ENCODE measurements at places on chromosomes 6 and 20.

DNA sequence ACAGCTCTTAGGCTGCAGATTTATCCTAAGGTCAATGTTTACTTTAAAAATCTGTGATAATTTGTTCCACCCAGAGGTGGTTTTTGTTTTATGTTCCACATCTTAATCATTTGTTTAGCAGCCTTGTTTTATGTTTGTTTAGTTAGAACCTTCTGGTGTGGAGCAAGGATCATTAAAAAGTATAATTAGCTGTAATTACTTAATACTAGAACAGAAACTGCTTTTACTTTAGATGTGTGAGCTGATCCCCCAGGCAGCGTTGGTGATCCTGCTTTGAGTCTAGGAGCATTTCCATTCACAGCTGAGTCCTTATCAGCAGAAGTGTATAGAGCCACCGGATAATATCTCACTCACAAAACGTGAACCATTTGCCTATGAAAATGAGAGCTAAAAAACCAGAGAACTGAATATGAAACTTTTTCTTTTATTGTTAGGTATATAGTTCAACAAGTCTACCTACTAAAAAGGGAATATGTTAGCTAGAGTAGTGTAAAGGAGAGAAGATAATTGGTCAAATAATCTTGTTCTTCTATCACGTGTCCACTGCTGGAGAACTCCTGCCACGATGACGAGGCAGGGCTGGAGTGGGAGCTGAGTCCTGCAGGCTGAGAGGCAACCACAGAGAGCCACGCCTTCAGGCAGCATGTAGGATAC lies 78.5 kb downstream of the TRMT11 start:
- DNase-seq, result no peak

GRCh38 chr20:42259389-42259788 lies 641.2 kb upstream of the CHD6 start:
- DNase-seq, result no peak

DNA sequence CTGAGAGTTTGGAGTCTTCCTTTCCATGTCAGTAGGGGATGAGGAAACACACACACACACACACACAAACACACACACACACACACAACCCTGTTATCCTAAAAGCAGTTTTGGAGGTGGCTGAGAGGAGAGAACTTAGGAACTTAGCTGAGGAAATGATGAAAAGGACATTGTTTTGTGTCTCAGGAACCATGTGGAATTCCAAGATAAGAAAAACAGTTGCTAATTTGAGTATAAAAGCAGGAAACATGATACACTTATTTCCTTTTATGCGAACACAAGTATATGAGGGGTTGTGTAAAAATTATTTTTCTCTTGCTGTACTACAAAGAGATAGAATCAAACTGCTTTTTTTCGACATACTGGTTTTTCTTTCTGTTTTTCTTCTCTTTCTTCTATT lies at the start of gene MYCT1:
Gene MYCT1 (plus strand): TSS at position 264 of the 400 bp plus-strand sequence. CDS start 6 bp downstream, at position 270.
- DNase-seq, result peak; percentile 97

DNA sequence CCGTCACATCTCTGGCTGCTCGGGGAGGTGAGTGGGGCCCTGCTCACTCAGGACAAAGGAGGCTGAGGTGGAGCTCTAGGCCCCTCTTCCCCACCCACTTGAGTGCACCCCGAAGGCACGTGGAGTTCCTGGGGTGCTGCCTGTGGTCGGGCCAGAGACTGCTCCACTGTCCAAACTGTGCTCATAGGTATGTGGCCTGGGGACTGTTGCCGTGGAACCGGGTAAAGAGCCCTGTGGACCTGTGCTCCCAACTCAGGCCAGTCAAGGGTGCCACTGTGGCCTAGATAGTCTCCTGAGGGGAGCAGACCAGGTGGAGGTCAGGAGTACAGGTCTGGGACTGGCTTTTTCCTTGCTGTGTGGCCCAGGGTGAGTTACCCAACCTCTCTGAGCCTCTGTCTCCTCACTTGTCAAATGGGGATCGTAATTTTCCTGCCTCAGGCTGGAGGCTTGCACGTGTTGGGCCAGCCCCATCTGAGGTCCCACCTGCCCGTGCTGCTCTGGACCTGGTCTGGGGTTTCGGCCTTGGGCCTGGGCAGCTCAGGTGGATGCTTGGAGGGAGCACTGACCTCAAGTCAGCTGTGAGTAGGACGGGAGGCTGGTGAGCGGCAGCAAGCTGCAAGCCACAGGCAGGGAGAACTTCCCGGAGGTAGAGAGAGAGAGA lies 12.4 kb upstream of the NPBWR2 start:
- DNase-seq, result no peak
